ENCODE measurements at places on chromosomes 4 and X. TPM values are rescaled to one million over a fixed set of nuclear protein-coding genes. Genes with fewer than 3 reads are reported as not detected.

Gene LRCH2
- 2.5 TPM for total RNA-seq

Gene CT47B1
- not detected for total RNA-seq

Gene CWH43
- total RNA-seq, result not detected

Gene PSAPL1
- not detected for total RNA-seq

Gene VCX3A
- not detected for total RNA-seq

Gene MGARP
- 4.4 TPM for total RNA-seq

Gene WDR45
- 97.5 TPM for total RNA-seq

Gene FGF2
- 69.2 TPM for total RNA-seq

Gene RAI2
- under 0.01 TPM for total RNA-seq

Gene P2RY4
- total RNA-seq, result 0.29 TPM

Gene SLITRK2
- total RNA-seq, result not detected

Gene CT45A3
- not detected for total RNA-seq

Gene HCFC1
- total RNA-seq, result 24.6 TPM

Gene IL15
- total RNA-seq, result 3.3 TPM

Gene SPRY1
- total RNA-seq, result 5.1 TPM

Gene S100G
- not detected for total RNA-seq

Gene SLC10A6
- total RNA-seq, result not detected

Gene NLGN4X
- total RNA-seq, result 11.5 TPM

Gene PRDM5
- 39.4 TPM for total RNA-seq

Gene YIPF7
- not detected for total RNA-seq

Gene ZCCHC18
- 1.1 TPM for total RNA-seq

Gene CXCL1
- total RNA-seq, result 4.7 TPM

Gene BTC
- 0.29 TPM for total RNA-seq

Gene HEPH
- total RNA-seq, result 64.5 TPM

Gene AWAT2
- not detected for total RNA-seq

Gene NPY2R
- total RNA-seq, result 0.36 TPM

Gene CD38
- under 0.01 TPM for total RNA-seq

Gene POU4F2
- not detected for total RNA-seq

Gene RNF113A
- total RNA-seq, result 15.3 TPM

Gene TEX13C
- not detected for total RNA-seq

Gene AMOT
- 3.2 TPM for total RNA-seq

Gene ZCCHC12
- total RNA-seq, result not detected

Gene MAML3
- 0.72 TPM for total RNA-seq

Gene IQCM
- total RNA-seq, result not detected

Gene MAGED4
- 58.6 TPM for total RNA-seq

Gene PRRG3
- total RNA-seq, result not detected

Gene ITGB1BP2
- 1.5 TPM for total RNA-seq

Gene TMEM35A
- 1.5 TPM for total RNA-seq

Gene RHOXF2B
- not detected for total RNA-seq

Gene PAK3
- 1.4 TPM for total RNA-seq

Gene MAOA
- 4.1 TPM for total RNA-seq

Gene CFAP299
- total RNA-seq, result 1.5 TPM

Gene TMPRSS11E
- 0.29 TPM for total RNA-seq

Gene MAGEB1
- total RNA-seq, result not detected

Gene CT45A10
- total RNA-seq, result not detected

Gene MAGEA2
- not detected for total RNA-seq

Gene GC
- total RNA-seq, result not detected

Gene PRDM8
- total RNA-seq, result 5.0 TPM

Gene UGT2B17
- total RNA-seq, result not detected

Gene PLP1
- 0.29 TPM for total RNA-seq

Gene FAM47A
- not detected for total RNA-seq

Gene HTR2C
- total RNA-seq, result not detected

Data from osteoblast (primary cell).